ENCODE measurements at places on chromosomes 7 and 10.

DNA sequence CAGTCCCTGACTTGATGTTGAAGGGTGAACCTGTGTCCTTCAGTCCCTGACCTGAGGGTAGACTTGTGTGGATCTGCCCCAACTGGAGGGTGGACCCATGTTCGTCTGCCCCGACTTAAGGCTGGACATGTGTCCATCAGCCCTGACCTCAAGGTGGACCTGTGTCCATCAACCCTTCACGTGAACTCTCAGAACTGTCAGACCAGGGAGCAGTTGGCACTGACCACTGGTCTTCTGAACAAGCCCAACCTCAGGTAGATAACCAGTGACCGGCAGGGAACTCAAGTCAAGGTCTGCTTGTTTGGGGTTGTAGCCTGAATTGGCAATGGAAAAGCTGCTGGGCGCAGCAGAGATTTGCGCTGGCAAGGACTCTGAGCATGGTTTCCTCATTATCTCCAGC lies 96.5 kb downstream of the ADCY1 start:
- DNase-seq = no peak

- DNase-seq = no peak
Observed at GRCh38 chr10:114684084-114684821, 26.2 kb upstream of the ABLIM1 start.

GRCh38 chr7:75966190-75966961 lies 28.0 kb downstream of the TMEM120A start:
- DNase-seq = no peak

DNA sequence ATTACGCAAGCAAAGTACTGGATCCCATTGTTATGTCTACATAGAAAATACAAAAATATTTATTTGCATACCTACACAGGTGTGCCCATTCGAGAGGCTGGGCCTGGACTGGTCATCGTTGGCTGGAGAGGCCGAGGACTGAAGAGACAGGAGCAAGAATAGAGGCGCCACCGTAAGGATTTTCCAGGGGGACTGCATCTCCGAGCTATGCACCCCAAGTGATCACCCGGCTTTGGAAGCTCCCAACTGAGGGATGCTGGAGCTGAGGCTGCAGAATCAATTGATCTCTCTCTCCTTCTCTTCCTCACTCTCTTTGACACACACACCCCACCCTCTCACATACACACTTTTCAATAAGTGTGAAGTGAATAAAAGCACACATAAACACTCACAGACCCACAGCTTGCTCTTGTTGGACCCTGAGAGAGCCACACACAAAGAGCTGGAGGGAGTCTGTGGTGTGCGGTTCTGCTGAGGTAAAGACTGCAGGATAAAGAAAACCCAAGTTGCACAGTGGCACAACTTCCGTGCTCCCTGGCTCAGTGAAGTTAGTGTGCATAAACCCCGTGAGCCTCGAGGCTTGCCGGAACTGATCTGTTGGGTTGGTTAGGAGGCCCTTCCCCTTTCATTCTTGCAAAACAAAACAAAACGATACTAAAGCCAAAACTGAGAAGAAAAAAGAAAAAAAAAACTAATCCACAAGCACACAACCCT lies at the start of gene AOAH:
AOAH (minus strand) TSS at position 544 of the 714 bp plus-strand sequence; CDS start at position 198, 346 bp downstream.
- peak; percentile 93 for DNase-seq

DNA sequence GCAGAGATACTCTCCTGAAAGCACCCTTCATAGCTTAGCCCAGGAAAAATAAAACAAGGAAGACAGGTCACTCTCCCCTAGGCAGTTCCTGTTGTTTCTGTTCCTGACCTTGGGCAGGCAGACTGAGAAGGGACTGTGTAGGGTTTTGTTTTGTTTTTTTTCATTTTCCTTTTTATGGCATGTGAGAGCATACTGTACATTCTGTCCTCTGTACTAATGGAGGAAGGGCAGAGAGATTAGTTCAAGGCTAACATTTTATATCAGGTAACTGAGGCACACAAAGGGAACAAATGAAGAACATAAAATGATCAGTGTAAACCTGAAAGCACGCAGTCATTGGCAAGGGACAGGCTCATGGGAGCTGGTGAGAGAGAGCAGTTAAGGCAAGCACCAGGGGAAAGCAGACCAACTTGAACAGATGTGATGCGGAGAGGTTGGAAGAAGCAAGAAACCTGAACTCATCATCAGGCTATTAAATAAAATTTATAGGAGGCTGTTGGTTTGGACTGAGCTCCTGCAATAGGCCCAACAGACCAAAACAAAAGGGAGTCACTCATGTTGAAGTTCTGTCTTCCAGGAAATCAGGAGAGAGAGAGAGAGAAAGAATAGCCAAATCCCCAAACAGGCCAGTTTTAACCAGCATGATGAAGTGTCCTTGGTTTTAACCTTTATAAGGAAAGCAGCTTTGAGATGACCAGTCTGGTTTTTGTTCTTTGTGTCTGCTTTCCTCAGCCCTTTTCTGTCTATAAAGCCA lies 34.1 kb upstream of the PDCD4 start:
- no peak for DNase-seq

GRCh38 chr7:73618538-73618937 lies 5.8 kb downstream of the MLXIPL start:
- DNase-seq = no peak

DNA sequence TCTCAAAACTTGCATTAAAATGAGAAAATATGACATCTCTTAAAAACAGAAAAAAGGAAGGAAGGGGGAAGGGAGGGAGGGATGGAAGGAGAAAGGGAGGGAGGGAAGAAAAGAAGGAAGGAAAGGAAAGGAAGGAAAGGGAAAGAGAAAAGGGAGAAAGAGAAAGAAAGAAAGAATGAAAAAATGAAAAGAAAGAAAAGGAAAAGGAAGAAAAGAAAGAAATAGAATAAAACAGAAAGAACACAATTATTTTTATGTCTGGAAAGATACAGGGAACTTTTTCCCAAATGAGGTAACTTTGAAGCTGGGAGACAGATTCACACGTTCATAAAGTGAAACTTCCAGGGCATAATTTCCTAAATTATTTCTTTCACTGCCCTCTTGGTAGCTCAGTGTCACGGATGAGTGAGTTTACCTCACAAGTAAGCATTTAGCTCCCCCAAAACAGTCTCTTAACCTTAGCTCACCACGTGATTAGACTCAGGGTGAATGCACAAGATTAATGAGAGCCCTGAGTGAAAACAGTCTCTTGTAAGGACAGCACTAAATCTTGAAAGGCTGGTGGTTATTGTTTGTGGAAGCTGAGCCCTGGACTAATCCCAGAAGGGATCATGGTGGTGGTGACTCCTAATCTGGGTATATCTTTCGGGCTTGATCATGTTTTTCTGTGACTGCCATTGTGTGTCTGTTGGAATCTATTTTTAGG lies 74.1 kb upstream of the HDAC9 start:
- no peak for DNase-seq

- DNase-seq = peak; percentile 35
Observed at GRCh38 chr7:106282390-106282789, 2.4 kb downstream of the NAMPT start.

DNA sequence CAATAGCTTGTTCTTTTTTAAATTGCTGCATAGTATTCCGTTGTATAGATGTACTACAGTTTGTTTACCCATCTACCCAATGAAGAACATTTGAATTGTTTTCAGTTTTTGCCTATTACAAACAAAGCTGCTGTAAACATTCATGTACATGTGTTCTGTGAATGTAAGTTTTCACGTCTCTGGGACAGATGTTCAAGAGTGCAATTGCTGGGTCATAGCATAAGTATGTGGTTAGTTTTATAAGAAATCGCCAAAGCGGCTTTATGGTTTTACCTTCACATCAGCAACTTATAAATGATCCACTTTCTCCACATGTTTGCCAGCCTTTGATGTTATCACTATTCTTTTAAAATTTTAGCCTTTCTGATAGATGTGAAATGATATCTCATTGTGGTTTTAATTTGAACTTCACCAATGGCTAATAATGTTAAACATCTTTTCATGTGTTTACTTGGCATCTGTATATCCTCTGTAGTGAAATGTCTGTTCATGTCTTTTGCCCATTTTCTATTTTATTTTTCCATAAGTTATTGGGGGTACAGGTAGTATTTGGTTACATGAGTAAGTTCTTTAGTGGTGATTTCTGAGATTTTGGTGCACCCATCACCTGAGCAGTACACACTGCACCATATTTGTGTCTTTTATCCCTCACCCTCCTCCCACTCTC lies 73.5 kb downstream of the TBXAS1 start:
- DNase-seq = no peak

GRCh38 chr10:62354916-62355315 lies 19.3 kb upstream of the ZNF365 start:
- no peak for DNase-seq

- DNase-seq = peak; percentile 30
Observed at GRCh38 chr7:82810558-82811259, 352.0 kb downstream of the PCLO start.

DNA sequence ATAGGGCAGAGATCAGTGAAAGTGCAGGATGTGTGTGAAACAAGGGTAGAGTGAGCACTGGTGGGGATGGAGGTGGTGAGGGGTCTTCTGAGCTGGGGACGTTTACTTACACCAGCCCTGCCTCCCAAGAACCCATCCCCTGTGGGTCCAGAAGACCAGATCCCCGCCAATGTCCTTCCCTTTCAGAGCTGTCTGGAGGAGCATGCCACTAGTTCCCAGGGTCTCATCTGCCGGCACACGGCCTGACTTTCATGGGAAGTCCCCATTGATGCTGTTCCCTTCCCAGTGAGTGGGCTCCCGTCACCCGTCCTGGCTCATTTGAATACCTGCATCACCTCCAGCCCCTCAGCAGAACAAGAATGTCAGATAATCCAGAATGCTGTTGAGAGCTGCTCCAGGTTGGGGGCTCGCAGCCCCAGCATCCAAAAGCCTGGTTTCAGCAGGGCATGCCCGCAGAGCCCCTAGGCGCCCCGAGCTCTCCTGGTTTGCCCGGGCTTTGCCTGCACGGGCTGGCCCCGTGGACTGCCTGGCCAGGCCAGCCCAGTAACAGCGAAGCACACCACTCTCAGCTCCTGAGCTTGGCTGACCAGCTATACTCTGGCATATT lies 246.7 kb downstream of the MGMT start:
- DNase-seq = no peak

- DNase-seq = no peak
Observed at GRCh38 chr7:1735262-1735661, 65.2 kb downstream of the ELFN1 start.

- no peak for DNase-seq
Observed at GRCh38 chr10:11430421-11431215, 180.8 kb downstream of the USP6NL start.

DNA sequence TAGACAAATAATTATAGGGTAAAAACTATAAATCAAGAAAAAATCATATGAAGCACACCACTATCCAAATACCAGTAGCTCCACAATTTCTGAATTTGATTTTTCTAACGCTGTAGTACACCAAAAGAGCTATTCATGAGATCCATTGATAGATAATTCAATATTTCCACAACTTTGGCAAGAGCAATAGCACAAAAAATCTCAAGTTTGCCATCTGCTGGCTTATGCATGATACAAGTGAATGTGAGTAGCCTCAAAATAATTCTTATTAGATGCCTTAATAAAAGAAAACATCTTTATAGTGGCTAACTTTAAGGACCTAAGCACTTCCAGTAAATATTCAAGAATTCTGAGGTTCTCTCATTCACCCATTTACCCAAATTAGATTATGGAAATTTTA lies 2.2 kb upstream of the TMEM196 start:
- DNase-seq = no peak

- no peak for DNase-seq
Observed at GRCh38 chr7:69295977-69296376, 302.3 kb upstream of the AUTS2 start.

DNA sequence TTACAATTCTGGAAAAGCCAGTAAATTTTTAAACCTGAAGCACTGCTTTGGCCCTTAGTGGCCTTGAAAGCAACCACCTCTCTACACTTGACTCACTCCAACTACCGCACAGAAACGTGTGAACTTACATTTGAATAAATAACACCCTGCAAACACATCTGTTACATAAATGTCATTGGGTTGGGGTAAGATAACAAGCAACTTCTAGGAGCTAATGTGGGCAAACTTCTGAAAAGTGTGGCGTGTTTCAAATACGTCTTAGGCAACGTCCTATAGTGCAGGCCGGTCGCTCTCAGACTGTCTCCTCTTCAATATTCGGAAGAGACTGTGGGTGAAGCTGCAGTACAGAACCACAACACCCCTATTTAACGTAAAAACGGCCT lies 474 bp downstream of the ORC5 start:
- DNase-seq = peak; percentile 16

GRCh38 chr10:14673189-14673861 lies 101.4 kb downstream of the FAM107B start:
- no peak for DNase-seq

- DNase-seq = no peak
Observed at GRCh38 chr7:13179775-13180523, 492.5 kb downstream of the ARL4A start.

- DNase-seq = no peak
Observed at GRCh38 chr7:104758504-104758903, 255.5 kb upstream of the KMT2E start.

- DNase-seq = peak; percentile 48
Observed at GRCh38 chr7:18290865-18291264, 204.7 kb upstream of the HDAC9 start.
